ENCODE measurements at places on chromosomes 11 and 22.

DNA sequence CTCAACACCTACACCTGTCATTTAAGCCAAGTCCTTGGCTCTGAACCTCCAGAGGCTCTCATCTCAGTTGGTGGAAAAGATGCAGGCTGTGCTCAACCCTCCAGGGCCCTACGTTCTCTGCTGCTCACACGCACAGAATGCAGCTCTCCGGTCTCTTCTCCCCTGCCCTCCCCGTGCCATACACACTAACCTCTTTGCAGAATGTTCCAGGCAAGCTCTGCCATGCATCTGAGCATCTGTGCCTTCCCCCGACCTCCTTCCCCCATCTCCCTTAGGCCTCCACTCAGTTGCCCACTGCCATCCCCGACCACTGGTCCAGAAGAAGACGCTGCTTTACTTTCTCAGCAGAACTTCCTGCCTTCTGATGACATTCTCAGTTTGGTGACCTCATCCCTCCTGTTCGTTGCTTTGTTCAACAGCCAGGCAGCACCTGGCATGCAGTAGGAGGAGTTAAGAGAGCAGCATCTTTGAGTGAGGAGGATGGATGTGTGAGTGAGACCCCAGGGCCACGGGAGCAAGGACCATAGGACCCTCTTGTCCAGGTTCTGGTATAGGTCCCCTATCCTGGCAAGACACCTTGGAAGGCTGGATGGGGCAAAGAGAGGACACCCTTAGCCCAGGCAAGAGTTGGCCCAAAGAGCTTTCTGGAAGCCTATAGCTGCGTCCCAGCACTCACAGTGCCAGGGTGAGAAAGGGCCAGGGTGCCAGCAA, 598.0 kb downstream of the BRD1 start:
- no peak for DNase-seq

GRCh38 chr11:20762116-20762844, 92.9 kb downstream of the NELL1 start:
- no peak for DNase-seq

DNA sequence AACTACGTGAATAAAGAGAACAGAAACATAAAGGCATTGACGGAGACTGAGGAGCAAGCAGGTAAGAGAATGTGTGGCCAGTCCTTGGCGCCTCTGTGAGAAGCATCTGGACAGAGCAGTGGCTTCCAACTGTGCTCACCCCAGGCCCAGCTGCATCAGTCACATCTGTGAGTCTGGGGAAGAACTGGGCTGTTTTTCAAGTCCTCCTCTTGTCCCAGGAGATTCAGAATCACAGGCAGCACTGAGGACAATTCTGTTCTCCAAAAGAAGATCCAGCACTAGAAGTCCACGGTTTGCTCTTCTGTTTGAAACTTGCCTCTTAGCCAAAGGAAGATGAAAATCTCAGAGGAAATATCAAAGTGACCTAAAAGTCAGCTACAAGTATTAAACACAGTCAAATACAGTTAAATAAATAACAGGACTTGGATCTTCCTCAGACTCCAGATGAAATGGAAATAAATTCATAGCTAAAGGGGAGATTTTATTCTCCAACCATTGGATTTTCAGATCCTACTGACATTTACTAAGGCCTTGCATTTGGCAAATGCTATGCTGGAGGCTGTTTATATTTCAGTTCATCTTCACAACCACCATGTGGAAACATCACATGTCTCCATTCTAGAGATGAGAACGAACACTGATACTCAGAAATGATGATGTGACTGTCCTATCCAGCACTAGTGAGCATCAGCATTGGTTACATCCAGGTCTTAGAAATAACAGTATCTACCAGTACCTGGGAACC, 14.1 kb downstream of the FAM181B start:
- no peak for DNase-seq

- DNase-seq = no peak
These were observed 24.4 kb downstream of the HORMAD2 start for GRCh38 chr22:30104501-30105156.

DNA sequence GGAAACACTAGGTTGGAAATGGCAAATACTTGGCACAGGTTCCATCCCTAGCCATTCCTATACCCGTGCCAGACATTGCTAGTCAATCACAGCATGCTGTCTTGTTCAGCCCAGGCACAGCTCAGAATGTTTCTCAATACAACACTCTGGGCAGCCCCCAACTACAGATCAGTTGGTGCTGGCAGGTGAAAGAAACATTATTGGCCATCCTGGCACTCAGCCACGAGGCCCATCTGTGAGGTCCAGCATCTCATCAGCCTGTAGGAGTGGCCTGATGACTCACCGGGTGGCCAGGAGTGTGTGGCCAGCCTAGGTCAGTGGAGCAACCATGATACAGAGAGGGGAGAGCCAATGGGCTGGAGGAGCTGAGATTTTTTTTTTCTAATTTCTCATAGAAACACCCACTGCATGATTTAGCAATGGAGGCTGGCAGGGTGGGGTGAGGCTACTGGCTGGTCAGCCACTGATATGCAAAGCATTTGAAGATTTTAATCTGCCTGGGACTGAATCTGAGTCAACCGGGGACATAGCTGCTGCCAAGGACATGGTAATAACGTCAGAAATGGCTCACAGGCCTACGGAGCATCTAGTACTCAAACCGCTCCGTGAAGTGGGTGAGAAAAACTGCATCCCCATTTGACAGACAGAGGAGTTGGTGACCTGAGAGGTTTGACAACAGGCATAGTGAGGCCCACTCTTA, 5.4 kb downstream of the MYO18B start:
- DNase-seq = no peak

DNA sequence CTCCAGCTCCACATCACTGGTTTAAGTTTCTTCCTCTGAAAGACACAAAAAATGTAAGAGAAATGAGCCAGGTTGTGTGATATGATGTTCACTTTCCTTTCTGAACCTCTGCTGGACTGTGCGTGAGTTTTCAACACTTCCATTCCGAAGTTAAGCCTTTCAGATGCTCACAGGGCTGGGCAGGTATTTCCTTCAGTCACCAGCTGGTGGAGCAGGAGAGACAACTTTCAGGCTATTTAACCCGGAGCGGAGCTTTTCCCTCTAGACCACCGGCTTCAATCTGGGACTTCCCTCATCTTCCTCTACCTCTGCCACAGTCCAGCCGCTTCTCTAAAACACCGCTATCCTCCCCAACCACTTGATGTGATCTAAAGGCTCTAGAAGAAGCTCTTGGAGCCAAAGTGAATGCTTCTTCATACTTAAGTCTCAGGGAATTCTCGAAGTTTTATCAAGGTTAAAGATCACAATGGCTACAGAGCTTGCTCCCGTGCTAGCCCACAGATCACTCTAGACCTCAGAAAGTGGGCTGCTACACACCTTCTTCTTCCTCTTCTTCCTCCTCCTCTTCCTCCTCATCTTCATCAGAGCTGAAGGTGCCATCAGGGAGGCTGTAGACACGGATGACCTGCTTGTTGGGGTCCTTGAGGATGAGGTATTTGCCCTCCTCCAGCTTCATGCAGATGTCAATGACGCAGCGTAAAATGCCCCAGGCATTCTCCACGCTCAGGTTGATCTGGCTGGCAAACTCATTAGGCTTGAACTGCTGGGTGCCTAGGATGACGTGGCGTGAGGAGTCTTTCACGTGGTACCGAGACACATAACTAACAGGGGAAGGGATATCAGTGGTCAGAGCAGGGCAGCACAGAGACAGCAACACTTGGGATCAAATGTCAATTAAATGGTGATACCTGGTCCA, 4.4 kb upstream of the FOXRED2 start:
- DNase-seq = peak; percentile 73

DNA sequence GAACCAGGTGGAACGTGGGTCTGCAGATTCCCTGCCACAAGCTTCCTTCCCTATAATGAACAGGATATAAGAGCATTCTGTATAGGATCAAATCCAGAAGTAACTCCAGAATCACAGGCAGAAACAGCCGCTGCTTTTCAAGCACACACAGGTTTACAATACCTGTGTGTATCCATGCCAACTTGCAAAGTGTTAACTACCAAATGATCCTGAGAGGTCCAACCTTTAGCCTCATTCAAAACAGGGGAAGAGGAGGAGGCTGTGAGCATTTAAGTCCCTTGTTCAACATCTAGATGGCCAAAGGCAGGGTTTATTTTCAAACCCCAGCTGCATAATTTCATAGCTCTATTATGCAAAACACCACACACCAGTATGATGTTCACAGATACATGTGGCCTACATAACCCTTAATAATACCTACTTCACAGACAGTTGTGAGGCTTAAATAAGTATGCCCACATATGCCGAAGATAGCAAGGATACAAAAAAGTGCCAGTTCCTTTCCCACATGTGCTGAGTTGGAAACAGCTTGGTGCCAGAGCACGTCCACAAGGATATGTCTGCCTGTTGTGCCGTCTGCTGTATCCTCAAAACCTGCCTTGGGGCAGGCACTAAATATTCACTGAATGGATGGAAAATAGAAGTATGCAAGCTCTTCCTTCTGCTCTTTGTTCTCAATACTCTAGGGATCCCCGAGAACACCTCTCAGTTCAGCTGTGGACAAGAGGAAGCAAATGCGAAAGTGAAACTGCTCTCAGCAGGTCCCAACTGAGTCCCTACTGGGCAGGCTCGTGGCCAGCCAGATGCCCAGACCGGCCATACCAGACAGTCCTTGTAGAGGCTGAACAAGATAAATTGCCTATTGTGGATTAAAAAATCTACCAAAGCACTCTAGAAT, 66.8 kb downstream of the LARGE1 start:
- DNase-seq = peak; percentile 17

DNA sequence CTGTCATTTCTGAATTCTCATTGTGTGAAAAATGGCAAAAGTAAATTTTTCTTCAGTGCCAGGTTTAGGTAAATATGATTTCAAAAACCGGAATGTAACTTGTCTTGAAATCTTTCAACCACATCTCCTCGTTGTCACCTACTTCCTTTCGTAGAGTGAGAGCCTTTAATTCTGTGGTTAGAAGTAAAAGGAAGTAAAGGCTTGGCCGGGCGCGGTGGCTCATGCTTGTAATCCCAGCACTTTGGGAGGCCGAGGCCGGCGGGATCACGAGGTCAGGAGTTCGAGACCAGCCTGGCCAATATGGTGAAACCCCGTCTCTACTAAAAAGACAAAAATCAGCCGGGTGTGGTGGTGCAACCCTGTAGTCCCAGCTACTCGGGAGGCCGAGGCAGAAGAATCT, 29.8 kb downstream of the SGSM3 start:
- no peak for DNase-seq

GRCh38 chr11:16295592-16295991, 60.8 kb downstream of the SOX6 start:
- DNase-seq = no peak

DNA sequence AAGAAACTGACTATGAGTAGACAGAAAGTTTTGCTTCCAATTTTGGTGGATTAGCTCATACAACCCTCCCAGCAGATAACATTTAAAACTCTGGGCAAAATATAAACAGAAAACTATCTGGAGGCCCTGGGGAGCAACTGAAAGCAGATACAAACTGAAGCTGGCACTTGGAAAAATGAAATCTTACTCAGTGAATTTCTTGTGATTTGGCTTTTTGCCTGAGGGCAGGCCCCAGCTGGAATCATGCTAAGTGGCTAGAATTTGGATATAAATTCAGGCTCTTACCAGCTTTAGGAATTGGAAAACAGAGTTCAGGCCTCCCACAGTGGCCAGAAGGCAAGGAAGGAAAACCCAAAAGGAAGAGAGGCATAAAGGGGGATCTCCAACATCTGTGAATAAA, 85.8 kb downstream of the EFCAB6 start:
- no peak for DNase-seq

- DNase-seq = no peak
These were observed 7.0 kb downstream of the PPM1F start for GRCh38 chr22:21945453-21946261.

DNA sequence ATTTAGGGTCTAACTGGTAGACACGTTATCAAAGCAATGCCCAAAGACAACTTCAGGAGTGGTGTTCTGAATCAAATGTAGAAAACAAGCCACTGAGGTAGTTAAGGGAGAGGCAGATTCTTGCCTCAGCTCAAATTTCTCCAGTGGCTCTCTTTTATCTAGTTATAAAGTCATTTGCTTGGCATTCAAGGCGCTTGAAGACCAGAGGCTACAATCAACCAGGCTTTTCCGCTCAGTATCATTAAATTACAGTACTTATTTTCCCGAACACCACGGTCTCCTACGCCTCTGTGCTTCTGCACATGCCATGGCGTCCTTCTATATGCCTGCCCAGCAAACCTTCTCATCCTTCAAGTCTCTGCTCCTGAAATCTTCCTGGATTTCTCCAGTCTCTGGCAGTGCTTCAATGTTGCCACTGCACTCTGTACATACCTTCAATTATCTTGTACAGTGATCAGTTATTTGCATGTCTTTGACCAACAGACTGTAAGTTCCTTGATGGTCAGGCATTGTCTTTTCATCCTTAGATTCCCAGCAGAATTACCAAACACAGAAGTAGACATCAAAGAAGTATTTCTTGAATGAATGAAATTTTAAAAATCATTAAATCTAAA, 1.4 kb downstream of the POGLUT3 start:
- DNase-seq = peak; percentile 29

GRCh38 chr11:25981998-25982397, 349.9 kb upstream of the ANO3 start:
- DNase-seq = peak; percentile 14

GRCh38 chr11:36034551-36035331, 90.9 kb downstream of the LDLRAD3 start:
- peak; percentile 37 for DNase-seq

GRCh38 chr11:110022548-110022947, 70.6 kb upstream of the ZC3H12C start:
- DNase-seq = no peak

DNA sequence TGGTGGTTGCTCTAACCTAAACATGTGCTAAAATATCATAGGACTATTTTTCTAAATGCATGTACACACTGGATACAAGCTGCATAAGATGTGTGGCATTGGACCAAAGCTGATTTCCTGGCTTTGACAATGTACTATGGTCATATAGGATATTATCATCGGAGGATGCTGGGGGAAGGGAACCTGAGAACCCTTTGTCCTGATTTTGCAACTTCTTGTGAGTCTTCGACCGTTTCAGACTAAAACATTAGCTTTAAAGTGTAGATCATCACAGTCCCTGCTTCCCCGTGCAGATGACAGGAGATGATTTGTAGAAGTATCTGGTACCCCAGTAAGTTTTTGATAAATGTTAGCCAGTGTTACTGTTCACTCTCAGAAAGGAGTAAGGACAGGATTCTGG, 554.7 kb downstream of the MIAT start:
- DNase-seq = no peak

Data from ELF-1 (cell line).